ENCODE measurements at places on chromosomes 2 and 18. TPM values are rescaled to one million over a fixed set of nuclear protein-coding genes. Genes with fewer than 3 reads are reported as not detected.

The TMEM247 gene
- total RNA-seq = not detected

The DSG3 gene
- under 0.01 TPM for total RNA-seq

The RGPD3 gene
- total RNA-seq = 0.98 TPM

The CAPG gene
- 7.6 TPM for total RNA-seq

The C2orf72 gene
- 31.0 TPM for total RNA-seq

The WNT10A gene
- total RNA-seq = not detected

The AGFG1 gene
- 54.6 TPM for total RNA-seq

The TMEM198 gene
- total RNA-seq = 11.1 TPM

The CD8B gene
- total RNA-seq = 0.25 TPM

The AQP12A gene
- total RNA-seq = not detected

The IL1R1 gene
- 0.74 TPM for total RNA-seq

The ANKRD29 gene
- total RNA-seq = 2.0 TPM

The GALR1 gene
- under 0.01 TPM for total RNA-seq

The GPAT2 gene
- 0.49 TPM for total RNA-seq

The RNF138 gene
- 39.1 TPM for total RNA-seq

The GPD2 gene
- total RNA-seq = 139 TPM

The SP5 gene
- 9.3 TPM for total RNA-seq

The EVX2 gene
- not detected for total RNA-seq

Data from temporal lobe (tissue), 4 donors.